Fibroblast of skin of left biceps (primary cell): ENCODE measurements at places on chromosomes 6 and 20.

DNA sequence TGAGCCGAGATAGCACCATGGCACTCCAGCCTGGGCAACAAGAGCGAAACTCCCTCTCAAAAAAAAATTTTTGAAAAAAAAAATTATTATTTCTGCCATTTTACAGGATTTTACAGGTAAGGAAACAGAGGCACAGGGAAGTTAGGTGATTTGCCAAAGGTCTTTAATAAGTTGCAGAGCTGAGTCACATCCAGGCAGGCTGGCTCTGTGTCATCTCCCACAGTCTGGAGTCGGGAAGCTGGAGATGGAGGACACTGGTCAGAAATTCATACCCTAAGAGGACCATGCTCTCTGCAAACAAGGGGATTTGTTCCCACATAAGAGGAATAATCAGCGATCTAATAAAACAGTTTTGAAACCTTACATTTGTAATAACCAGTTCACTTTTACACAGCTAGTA lies 24.1 kb downstream of the HECA start:
- no peak for DNase-seq

GRCh38 chr20:6916938-6917337 lies 149.5 kb downstream of the BMP2 start:
- DNase-seq, result no peak

GRCh38 chr6:123333000-123333756 lies 303.6 kb downstream of the TRDN start:
- no peak for DNase-seq

DNA sequence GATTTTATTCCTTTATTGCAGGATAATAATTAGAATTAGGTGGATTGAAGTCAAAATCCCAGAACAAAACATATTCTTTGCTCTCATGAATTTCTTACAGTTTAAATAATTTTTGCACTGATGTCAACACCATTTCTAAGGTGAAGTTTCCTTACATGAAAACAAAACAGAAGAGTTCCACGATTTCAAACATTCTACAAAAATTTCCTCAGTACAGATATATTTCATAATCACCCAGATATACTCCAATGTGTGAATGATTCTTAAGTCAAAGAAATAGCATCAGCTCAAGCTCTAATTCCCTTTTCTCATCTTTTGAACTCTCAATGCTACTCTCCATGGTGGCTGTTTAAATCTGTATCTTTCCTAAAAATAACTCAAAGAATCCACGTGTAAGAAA lies 39.5 kb upstream of the THBS2 start:
- no peak for DNase-seq

GRCh38 chr6:49454787-49455709 lies 8.0 kb downstream of the MMUT start:
- DNase-seq, result no peak

DNA sequence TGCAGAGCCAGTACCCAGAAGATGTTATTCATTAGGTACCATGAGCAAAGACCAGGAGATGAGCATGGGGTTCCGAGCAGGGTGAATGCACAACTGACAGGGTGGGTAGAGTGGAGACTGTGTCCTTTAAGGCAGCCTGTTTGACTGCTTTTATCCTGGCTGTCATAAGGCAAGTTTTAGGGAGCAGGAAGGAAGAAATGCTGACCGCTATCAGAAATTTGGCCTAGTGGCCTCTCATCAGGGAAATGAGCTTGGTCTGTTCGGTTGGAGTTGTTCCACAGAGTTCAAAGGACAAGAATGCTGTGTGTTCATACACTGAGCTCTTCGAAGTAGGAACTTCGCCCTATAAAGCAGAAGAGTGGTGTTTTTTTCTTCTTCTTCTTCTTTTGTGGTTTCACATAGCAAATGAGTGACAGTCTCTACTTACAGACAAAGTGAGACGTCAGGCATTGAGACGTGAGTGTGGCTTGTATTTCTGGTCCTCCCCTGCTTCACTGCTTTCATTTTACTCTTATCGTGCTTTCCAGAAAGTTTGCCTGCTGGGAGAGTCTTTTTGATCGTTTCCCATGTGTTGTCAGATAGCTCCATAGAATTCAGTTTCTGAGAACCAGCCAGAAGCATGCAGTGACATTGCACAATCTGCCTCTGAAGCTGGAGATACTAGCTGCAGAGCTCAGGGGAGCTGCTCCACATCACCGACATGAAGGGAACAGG lies at the start of gene CASS4:
CASS4 (plus strand) TSS at position 502 of the 714 bp plus-strand sequence; CDS start at position 701, 199 bp downstream.
- no peak for DNase-seq

GRCh38 chr6:89413006-89413400 lies 930 bp upstream of the RRAGD start:
- DNase-seq, result no peak

DNA sequence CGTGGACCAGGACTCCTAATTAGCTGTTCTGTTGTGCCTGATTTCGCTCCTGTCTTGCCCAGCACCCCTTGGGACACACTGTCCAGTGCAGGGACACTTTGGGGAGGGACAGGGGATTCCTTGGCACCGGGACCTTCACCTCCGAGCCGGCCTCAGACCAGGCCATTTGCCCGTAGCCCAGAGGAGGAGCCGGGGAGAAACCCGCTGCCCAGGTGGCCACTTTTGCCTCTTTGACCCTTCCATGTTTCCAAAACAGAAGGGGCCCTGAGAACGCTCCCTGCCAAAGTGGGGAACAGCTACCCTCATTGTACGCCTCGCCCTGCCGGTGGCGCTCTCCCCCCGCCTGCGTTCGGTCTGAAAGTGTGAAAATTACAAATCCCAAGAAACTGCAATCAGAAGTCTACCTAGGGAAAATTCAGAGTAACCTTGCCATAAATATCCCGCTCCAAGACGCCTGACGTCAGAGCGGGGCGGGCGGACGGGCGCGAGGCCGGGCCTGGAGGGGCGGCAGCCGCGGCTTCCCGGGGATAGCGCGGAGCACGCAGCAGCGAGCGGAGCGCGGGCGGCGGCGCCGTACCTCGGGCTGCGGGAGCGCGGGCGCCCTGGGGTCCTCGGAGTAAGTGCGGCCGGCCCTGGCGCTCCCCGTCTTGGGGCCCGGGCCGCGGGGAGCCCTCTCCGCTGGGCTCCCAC lies at the start of gene DAAM2:
DAAM2 (plus strand) TSS at position 527 of the 690 bp plus-strand sequence. CDS start 63,927 bp downstream, outside the sequence.
- no peak for DNase-seq

DNA sequence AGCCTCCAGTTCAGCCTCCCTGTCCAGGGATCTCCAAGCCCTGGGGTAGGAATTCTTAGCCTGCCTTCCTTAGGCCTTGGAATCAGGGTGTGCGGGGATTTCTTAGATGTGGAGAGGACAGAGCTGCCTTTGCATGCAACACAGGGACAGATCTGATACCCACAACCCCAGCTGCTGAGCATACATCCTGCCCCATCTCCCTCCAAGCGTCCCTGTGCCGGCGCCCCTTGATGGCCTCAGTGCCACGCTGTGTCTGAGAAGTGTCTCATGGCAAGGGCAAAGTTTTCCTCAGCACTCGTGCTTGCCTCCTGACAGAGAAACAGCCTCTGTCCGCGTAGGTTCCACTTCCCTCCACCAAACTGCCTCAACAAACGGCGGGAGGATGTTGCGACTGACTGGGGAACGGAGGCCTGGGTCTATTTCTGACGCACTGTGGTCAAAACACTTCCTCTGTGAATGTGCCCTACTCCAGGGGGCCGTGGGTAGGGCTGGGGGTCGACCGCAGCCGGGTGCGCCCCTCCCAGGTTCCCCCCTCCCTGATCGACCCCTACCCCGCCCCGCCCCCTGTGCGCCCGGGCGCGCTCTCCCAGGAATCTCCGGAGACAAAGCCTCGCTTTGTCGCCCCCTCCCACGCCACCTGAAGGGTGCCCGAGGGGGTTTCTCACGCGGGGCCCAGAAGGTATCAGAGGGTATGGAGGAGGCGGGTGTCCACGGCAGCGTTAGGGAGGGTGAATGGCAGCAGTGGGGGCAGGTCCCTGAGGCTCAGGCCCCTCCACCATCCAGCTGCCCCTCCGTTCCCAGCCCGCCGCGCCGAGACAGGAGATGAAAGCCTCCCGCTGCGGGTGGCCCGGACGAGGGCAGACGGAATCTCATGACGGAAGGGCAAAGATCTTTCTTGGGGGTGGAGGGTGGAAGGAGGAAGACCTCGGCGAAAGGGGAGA lies 806 bp downstream of the MICAL1 start:
- no peak for DNase-seq

DNA sequence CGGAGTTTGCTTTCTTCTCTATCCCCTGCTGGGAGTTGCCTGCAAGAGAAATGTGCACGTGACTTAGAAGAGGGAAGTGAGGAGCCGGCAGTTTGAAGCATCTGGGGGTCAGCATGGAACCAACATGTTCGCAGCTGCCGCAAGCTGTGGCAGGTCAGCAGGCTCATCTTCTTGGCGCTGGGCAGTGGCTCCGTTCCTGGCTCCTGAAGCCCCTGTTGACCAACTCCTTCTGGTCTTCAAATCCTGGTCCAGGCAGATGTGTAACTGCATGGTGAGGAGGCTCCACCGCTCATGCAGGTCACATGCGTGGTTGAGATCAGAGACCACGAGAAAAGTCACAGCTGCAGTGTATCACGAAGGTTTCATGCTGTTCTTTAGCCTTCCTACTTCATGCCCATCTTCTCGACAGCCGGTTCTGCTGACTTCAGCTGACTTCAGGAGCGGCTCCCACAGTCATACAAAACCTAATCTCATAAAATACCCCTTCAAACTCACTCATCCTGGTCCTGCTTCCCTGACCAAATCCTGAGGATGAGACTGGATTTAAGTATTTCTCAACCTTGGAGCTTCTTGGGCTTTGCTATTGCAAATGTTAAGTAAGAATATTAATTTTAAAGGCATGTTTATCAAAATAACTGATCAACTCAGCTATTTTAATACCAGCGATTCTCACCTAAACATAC lies 44.9 kb upstream of the BCAS1 start:
- no peak for DNase-seq
